ENCODE measurements at places on chromosomes 6 and 20.

DNA sequence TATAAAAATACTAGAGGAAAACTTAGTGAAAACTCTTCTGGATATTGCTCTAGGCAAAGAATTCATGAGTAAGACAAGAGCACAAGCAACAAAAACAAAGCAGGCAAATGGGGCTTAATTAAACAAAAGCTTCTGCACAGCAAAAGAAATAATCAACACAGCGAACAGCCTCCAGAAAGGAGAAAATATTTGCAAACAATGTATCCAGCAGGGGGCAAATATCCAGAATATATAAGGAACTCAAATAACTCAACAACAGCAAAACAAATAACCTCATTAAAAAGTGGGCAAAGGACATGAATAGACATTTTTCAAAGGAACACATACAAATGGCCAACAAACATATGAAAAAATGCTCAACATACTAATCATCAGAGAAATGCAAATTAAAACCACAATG lies 17.1 kb upstream of the HECA start:
- no peak for DNase-seq

DNA sequence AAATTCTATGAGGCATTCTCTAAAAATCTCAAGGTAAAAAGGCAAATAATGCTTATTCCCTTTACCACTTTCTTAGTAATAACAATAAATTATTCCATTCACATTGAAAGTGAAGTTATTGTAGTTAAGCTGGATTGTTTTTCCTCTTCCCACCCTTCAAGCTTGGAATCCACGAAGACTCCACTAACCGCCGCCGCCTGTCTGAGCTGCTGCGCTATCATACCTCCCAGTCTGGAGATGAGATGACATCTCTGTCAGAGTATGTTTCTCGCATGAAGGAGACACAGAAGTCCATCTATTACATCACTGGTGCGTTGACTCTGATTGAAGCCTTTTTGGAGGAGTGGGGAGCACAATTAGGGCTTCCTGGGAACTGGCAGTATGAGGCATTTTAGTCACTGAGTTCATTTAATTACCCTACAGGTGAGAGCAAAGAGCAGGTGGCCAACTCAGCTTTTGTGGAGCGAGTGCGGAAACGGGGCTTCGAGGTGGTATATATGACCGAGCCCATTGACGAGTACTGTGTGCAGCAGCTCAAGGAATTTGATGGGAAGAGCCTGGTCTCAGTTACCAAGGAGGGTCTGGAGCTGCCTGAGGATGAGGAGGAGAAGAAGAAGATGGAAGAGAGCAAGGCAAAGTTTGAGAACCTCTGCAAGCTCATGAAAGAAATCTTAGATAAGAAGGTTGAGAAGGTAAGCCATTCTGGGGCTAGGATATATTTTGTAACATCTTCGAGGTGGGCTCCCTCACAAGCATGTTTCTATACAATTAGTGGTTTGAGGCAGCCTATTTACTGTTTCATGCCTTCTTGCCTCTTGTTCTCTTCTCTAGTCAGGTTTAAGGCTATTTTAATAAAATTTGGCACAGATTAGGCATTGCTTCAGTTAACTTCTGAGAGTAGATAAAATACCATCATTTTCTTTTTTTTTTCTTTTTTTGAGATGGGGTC lies 4.9 kb downstream of the HSP90AB1 start:
- no peak for DNase-seq

GRCh38 chr6:111585974-111586315 lies 19.7 kb downstream of the TRAF3IP2 start:
- no peak for DNase-seq

GRCh38 chr6:12605888-12606345 lies 110.7 kb upstream of the PHACTR1 start:
- no peak for DNase-seq

DNA sequence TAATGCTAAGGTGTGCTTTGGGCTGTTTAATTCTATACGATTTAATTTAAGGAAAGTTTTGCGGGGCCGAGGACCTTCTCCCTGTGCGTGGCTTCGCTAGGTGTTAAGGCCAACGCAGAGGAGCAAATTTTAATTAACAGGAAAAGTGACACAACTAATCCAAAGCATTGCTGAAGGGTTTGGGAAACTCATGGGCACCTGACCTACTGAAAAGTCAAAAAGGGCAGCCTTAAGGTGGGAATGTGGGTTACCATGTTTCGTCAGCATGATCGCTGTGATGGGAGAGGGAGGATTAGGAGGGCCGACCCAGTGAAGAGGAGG lies 415 bp upstream of the CUL9 start:
- no peak for DNase-seq

Measured in stimulated activated CD8-positive, alpha-beta memory T cell treated with anti-CD3 and anti-CD28 coated beads, Interleukin-2, amount 100 ng/mL, for 1 hour (primary cell).